Heart left ventricle (tissue), 16 donors: ENCODE measurements at places on chromosomes 6 and 20.

- DNase-seq, result no peak
Measured at GRCh38 chr6:40517654-40518053, 69.5 kb downstream of the LRFN2 start.

DNA sequence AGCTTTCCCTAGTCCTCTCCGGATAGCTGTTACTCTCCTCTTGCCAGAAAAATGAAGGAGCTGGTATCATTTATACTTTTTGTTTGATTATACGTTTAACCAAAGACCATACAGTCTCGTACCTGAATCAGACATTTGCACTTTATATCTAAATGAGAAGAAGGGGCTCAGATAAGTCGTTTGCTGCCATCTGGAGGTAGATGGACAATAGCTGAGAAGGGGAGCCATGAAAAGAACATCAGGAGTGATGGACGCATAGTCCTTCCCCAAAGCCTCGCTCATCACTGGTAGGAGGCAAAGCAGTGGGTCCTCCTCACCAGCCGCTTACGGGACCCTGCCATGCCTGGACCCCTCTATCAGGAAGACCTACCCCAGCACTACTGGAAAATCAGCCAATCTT is 45.4 kb downstream of the RPF2 start:
- DNase-seq, result no peak

DNA sequence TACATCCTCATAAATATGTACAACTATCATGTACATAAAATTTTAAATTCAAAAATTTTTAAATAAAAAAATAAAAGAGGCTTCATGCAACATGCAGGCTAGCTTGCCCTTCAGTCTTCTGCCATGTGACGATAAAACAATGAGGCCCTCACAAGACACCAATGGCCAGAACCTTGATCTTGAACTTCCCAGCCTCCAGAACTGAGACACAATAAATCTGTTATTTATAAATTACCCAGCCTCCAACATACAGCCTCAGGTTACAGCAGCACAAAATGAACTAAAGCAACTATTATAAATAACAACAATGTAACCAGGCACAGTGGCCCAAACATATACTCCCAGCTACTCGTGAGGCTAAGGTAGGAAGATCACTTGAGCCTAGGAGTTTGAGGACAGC is 42.8 kb downstream of the SERAC1 start:
- no peak for DNase-seq

GRCh38 chr6:43897571-43898302 is 127.7 kb downstream of the VEGFA start:
- DNase-seq, result no peak

GRCh38 chr6:111996144-111996865 is 57.6 kb upstream of the CCN6 start:
- no peak for DNase-seq

DNA sequence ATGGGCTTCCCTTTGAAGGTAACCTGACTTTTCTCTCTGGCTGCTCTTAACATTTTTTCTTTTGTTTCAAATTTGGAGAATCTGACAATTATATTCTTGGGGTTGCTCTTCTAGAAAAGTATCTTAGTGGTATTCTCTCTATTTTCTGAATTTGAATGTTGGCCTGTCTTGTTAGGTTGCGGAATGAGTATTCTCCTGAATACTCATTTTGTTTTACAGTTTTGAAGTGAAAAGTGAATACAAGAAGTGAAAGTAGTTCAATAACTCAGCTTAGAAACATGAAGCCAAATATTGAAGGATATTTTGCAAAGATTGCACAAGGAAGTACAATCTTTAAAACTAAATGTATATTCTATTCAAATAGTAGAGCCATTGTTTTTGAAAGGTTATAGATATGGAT is 120.2 kb upstream of the MAP3K4 start:
- no peak for DNase-seq

GRCh38 chr20:59253779-59254319 is 46.6 kb upstream of the EDN3 start:
- no peak for DNase-seq

- DNase-seq, result no peak
Measured at GRCh38 chr6:89509777-89510281, 76.9 kb downstream of the ANKRD6 start.

- no peak for DNase-seq
Measured at GRCh38 chr6:1597924-1598323, 11.8 kb upstream of the FOXC1 start.

DNA sequence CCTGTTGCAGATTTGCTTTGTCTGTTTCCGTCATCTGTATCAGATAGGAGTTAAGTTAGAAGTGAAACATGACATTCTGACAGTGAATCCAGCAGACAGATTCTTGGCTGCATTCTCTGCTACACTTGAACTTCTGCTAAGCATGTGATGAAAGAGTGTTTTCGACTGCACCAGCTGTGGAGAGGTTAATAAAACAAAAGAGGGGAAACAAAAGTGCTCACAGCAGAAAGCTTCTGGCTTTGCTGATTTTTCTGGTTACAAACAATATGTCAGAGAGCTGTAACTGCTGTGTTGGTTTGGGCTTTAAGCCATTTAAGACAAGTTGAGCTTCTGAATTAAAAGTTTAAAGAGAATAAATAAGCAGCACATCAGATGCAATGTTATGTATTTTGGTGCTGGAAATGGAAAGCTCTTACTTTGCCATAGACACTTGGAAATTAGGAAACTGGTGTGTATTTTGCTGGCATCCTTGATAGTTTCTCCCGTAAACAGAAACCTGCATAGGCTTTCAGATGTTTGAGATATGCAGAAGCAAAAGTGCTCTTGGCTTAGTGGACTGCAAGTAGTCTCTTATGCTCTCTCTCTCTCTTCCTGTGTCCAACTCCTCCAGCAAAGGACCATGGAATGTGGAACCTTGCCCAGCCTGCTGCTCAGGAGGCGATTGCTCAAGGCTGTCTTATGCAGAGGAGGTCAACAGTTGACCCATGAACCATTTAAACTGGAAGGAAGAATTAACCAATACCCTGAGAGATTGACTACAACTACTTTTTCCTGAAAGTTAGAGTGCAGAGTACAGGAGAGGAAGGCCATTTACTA is 104.9 kb downstream of the RPS12 start:
- peak; percentile 43 for DNase-seq

GRCh38 chr6:144087789-144088426 is 7.5 kb downstream of the SF3B5 start:
- no peak for DNase-seq

GRCh38 chr6:148358196-148358785 is 15.7 kb downstream of the SASH1 start:
- DNase-seq, result peak; percentile 37

GRCh38 chr20:11020712-11021111 is 346.9 kb upstream of the JAG1 start:
- no peak for DNase-seq

DNA sequence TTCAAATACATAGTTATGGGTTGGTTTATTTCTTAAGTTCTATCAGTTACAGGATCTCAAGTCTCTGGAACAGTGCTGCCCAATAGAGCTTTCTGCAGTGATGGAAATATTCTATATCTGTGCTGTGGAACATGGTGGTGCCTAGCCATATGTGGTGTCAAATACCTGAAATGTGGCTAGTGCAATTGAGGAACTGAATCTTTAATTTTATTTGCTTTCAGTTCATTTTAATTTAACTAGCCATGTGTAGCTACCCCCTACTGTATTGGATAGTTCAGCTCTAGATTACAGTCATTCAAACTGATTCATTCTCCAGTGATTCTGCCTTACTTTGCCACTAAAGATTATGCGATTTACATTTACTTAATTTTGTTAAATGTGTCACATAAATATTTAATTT is 503.2 kb downstream of the CDKAL1 start:
- no peak for DNase-seq

DNA sequence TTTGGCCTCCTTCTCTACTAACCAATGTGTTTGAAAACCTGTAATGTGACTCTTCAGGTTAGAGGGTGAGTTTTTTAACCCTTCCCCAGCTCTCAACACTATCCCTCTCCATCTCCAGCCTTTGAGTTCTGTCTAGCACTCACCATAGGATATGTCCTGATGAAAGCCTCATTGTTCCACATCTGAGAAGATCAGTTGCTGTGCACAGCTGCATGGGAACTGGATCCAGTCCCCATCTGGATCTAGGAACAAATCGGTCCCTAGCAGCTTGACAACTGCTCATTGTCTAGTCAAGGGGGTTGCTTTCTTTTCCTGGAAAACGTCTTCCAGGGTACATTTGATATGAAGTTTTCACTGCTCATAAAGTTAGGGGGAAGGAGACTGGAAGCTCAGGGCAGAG is 45.4 kb upstream of the AGPAT4 start:
- no peak for DNase-seq
